ENCODE measurements at places on chromosomes 12 and 14.

DNA sequence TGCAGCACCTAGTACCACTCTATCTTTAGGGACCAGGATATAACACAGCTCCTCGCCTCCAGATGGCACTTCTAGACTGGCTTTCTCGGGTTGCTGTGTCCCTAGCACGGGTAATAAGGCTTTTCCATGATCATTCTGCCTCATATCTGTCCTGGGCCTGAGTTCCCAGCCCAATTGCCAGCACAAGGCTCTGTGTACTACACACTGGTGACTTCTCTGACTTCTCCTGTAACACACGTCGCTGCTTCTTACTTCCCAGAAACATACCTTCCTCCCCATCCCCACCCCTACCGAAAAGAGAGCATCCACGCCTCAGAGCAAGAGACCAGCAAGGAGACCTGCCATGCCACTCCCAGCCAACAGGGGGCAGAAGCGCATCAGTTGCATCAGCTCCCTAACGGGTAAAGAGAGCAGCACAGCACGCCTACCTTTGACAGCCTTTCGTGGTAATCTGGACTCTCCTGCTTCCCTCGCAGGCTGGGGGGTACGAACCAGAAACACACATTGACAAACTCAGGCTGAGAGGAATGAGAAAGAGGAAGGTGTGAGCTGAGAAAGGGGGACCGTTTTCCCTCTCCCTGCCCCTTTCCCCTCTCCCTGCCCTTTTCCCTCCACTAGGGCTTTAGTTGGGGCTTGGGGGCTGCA is 21.2 kb upstream of the ZNF740 start:
- DNase-seq: peak; percentile 90

DNA sequence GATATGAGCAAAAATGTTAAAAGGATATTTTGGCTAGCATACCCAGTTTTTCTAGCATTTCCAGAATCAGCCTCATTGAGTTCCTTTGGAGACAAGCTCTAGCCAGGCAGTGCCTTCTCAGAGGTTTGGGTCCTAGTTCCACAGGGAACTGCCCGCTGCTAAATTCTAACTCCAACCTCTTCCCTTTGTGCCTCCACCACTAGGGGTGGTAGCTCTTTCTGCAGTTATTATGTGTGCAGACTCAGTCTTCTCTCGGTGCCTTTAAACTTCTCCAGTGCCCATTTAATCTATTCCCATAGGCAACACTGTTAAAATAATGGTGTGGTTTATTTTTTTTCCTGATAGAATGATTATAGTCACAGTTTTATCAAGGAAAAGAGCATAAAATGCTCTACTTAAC is 21.5 kb upstream of the SLC25A3 start:
- DNase-seq: peak; percentile 42

GRCh38 chr12:99824900-99825542 is 159.7 kb downstream of the ANKS1B start:
- DNase-seq: no peak

DNA sequence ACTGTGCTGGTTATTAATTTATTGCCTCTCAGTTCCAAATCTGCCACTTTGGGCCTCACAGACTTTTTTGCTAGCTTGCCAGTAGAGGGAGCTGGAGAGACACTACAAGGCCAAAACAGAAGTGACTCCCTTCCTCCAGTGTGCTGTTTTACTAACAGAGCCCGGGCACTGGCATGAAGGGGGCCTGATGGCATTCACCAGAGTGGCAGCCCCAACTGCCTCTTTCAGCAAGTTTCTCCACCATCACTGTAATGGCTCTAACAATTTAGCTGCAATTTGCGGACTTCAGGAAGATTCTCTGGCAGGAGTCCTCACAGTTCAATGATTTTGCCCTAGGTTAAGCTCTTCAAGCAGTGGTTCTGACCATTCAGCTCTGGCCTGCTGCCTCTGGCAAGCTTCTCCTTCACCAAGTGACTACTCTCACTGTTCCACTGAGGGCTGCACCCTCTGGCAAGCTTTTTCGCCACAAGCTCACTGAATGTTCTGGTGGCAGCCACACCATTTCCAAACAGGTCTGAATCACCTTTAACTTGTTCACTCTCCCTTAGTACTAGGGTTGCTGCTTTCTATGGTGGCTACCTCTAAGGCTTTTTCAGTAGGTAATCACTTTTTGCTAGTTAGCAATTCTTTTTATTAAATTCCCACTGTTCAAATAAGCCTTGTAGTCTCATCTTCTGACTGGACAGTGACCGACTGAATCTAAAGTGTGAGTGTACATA is 104.9 kb downstream of the ZC3H14 start:
- peak; percentile 81 for DNase-seq

DNA sequence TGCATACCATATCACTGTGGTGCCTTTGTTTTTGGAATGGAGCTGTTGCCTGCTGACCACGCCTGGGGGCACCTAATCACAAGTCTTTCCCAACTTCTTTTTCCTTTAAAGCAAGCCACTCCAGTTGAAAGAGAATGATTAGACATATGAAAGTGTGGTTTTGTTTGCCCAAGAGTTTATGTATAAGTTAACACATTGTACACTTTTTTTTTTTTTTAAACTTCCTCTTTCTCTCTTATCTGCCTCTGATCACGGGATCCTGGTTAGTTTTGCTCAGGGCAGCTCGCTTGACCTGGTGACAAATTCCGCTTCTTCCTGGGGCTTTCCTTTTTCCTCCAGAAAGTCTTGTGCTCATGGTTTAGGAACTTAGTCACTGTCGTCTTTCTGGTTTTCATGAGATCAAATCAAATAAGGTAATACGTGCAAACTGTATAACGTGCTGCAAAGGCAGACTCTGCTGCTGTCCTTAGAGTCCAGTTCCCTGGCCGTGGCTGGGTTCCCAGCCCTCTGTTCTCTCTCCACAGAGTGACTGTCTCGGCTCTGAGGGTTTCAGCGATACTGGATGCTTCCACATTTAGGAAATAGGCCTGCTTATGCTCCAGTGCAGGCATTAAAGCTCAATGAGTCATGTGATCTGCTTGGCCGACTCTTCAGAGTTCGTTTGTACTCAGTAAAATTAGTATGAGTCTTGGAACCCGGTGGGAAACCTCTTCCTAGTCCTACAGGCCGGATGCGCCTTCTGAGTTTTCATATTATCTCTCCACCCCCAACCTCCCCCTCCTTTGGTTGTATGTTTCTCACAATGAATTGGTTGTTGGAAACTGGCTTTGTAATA is 15.2 kb downstream of the RASSF3 start:
- DNase-seq: no peak

GRCh38 chr14:20343862-20344220 is 406 bp downstream of the PARP2 start:
- DNase-seq: no peak

GRCh38 chr14:64806202-64806861 is 73.4 kb downstream of the SPTB start:
- DNase-seq: no peak

- DNase-seq: no peak
Measured at GRCh38 chr12:51076236-51076930, 7.0 kb downstream of the CSRNP2 start.

GRCh38 chr12:6613776-6614512 is 6.8 kb upstream of the CHD4 start:
- peak; percentile 89 for DNase-seq

- DNase-seq: peak; percentile 59
Measured at GRCh38 chr14:80996049-80996901, 40.9 kb downstream of the TSHR start.

- DNase-seq: no peak
Measured at GRCh38 chr12:53571295-53571694, 54.9 kb downstream of the ATF7 start.

GRCh38 chr12:63882844-63883243 is 38.3 kb downstream of the SRGAP1 start:
- peak; percentile 60 for DNase-seq

DNA sequence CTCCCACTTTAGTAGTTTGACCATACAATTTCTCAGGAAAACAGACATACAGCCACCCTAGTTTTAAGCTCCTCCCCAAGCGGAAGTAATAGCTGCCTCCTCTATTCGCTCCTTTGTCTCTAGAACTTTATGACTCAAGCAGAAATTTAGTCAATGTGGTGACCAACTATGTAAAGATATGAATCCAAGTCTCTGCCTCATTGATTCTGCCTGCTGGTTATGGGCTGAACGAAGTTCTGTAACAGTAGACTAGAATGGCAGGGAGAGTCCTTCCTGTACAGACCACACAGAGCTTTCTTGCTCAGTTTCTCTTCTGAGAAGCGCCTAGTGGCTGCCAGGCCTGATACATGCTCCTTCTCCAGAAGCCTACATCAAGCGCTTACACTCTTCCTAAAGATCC is 19.1 kb downstream of the KICS2 start:
- no peak for DNase-seq

- DNase-seq: no peak
Measured at GRCh38 chr12:57751432-57751787, 700 bp downstream of the CDK4 start.

DNA sequence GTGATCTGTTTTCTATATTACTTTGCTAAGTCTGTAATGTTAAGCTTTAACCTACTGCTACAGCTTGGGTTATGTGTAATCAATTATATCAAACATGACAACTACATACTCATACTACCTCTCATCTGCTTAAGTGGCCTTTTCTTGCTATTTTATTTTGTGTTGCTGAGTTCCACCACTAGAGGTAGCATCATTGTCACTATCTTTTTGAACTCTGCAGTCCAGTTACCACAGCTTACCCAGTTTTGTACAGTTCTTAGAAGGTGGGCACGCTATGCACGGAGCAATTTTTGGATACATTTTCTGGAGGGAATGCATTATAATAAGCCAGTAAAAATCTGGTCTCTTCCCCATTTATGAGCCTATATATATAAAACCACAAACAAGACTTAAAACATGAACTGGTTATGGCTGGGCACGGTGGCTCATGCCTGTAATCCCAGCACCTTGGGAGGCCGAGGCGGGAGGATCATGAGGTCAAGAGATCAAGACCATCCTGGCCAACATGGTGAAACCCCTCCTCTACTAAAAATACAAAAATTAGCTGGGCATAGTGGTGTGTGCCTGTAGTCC is 48.5 kb downstream of the SAV1 start:
- DNase-seq: peak; percentile 52

DNA sequence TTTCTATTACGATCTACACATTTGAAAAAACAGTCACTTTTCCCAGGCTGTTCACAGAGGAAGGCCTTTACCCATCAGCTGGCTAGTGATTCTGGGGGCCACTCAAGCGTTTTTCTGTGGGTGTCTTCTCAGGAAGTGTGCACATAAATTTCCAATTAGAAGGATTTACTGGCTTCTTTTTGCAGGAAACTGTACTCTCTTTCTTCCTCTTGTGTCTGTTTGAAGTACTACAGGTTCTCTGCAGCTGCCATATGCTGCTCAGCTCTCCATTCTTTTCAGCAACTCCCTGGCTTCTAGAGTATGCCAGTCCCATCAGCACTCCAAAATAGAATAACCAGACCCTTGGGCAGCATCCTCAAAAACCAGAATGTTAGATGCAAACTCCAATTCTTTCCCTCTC is 110.4 kb upstream of the NAV3 start:
- DNase-seq: no peak

DNA sequence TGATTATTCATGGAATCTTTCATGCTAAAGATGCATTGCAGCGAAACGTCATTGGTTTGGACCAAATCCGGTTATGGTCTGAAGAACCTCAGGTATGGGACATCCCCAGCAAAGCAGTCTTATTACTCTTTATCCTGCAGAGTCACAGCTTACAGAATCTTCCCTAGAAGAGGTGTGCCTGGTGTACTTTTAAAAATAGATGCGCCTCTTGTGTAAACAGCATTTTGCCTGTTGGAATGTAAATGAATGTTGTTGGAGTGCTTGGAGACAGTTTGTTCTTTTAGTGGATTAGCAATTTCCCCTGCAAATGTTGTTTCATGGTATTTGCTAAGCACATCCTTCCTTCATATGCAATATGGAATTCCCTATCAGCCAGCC is 242.5 kb downstream of the ZFP36L1 start:
- DNase-seq: no peak
